ENCODE measurements at places on chromosomes 16 and 17.

- no peak for DNase-seq
Measured at GRCh38 chr16:82187829-82188228, 17.8 kb upstream of the MPHOSPH6 start.

GRCh38 chr17:8327303-8327649 lies 12.4 kb upstream of the ODF4 start:
- DNase-seq: no peak

- DNase-seq: no peak
Measured at GRCh38 chr16:27223226-27223610, 19.9 kb downstream of the KDM8 start.

- no peak for DNase-seq
Measured at GRCh38 chr16:27508476-27508875, 41.2 kb downstream of the GTF3C1 start.

Data from AG08395 (cell line).